ENCODE measurements at places on chromosomes 1 and 21.

GRCh38 chr1:226635456-226635941 is 86.9 kb downstream of the STUM start:
- DNase-seq = no peak

- no peak for DNase-seq
Measured at GRCh38 chr1:204368996-204369726, 9.4 kb upstream of the PLEKHA6 start.

- DNase-seq = peak; percentile 52
Measured at GRCh38 chr1:42146626-42147320, 6.4 kb upstream of the GUCA2B start.

DNA sequence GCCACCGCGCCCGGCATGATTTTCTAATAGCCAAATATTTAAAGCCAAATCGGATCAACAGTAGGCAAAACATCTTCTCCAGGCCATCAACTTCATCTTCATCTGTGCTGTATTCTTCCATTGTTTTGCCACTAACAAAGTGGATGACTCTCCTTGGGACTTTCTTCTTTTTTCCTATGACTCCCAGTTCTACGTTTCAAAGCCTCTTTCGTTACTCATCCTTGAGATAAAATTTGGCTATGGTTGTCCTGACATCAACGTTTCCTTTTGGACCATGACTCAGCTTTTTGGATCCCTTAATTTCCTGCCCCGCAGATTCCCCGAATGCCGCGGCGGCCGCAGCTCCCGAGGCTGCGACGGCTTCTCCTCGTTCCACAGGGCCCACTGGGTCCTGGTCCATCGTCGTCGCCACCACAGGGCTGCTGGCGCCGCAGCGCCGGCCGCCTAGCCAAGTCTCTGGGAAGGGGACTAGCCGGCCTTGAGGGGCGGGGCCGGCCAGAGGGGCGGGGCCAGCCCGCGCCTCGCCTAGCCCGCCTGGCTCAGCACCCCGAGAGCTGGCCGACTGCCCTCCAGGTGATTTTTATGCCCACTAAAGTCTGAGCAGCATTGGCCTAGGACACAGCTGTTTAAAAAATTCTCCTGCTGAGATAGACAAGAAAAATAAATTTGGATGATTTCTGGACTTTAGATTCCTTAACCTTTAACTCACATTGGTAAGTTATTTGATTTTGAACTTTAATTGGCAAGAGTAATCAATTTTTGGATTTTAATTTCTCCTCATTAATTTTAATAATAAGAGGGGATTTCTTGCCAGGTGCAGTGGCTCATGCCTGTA is 93.9 kb downstream of the ADCY10 start:
- no peak for DNase-seq

- no peak for DNase-seq
Measured at GRCh38 chr1:3743421-3743820, 8.8 kb upstream of the CCDC27 start.

DNA sequence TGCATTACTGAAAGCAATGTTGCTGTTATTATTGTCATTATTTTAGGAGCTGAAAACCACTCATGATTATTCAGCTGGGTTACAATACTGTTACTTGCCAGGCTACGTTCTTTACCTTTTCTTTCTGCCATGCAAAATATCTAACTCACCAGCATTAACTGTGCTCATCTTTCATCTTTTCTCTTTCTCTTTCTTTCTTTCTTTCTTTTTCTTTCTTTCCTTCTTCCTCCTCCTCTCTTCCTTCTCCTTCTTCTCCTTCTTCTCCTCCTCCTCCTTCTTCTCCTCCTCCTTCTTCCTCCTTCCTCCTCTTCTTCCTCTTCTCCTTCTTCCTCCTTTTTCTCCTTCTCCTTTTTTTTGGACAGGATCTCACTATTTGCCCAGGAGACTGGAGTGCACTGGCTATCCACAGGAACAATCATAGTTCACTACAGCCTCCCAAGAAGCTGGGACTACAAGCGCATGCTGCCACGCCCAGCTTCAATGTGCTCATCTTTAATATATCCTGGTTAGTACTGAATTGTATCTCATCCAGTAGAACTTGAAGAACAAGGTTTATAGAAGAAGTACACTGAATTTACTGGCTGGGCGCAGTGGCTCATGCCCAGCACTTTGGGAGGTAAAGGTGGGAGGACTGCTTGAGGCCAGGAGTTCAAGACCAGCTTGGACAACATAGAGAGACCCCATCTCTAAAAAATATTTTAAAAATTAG is 6.9 kb upstream of the ZMYM4 start:
- no peak for DNase-seq
